ENCODE measurements at places on chromosomes 16 and 17.

DNA sequence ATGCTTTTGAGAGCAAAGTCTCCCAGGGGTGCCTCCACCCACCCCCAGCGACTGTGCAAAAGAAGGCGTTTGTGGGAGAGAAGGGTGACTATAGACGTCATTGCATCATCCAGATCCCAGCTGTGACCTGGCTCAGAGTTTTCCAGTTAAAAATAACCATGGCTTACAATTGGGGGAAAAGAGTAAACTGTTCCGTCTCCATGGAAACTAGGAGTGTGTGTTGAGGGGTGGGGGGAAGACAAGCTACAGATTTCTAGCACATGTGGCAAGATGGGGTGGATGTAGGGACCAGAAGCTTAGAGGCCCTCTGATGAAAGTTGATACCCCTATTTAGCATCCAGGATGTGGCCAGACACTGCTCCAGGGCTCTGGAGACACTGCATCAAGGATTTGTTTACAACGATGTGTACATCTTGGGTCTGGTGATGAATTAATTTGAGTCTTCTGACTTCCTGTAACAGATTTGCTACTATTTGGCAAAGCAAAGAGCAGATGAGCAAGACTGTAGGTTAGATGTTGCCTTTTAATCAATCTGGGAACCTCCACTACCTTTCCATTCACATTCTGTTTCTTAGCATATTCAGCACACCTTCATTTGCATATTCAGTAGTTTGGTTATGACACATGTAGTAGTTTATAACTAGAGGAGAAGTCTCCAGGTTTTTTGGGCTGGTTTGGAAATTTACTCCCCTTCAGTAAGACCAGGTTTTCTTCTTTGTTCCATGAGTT lies 6.2 kb upstream of the DUSP14 start:
- DNase-seq: no peak

- DNase-seq: no peak
Measured at GRCh38 chr17:74691151-74691550, 21.6 kb downstream of the CD300LF start.

- DNase-seq: no peak
Measured at GRCh38 chr16:85563515-85564276, 49.4 kb upstream of the GSE1 start.

DNA sequence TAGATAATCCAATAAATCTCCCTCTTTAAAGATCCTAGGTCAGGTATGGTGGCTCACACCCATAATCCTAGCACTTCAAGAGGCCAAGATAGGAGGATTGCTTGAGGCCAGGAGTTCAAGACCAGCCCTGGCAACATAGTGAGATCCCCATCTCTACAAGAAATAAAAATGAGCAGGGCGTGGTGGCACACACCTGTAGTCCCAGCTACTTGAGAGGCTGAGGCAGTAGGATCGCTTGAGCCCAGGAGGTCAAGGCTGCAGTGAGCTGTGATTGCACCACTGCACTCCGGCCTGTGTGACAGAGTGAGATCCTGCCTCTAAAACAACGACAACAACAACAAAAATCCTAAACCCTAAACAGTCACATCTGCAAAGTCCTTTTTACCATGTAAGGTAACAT lies 2.0 kb upstream of the CCL22 start:
- no peak for DNase-seq

DNA sequence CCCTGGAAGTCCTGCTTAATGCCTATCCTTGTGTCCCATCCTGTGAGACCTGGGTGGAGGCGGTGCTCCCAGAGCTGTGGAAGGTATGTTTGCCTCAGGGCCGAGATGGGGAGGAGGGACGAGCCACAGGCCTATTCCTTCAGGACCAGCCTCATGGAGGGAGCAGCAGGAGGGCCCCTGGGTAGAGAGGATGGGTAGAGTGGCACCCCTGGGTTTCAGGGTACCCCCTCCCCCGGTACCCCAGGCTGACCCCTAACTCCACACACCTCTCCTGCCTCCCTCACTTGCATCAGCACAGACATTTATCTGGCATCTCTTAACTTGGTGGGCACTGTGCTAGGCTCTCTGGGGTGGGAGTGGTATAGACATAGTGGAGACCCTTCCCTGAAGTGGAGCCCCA lies 7.1 kb downstream of the ASB16 start:
- DNase-seq: no peak

GRCh38 chr16:3135126-3135715 lies 392 bp downstream of the ZNF213 start:
- DNase-seq: no peak

- DNase-seq: no peak
Measured at GRCh38 chr16:79276501-79276900, 324.0 kb downstream of the MAF start.

DNA sequence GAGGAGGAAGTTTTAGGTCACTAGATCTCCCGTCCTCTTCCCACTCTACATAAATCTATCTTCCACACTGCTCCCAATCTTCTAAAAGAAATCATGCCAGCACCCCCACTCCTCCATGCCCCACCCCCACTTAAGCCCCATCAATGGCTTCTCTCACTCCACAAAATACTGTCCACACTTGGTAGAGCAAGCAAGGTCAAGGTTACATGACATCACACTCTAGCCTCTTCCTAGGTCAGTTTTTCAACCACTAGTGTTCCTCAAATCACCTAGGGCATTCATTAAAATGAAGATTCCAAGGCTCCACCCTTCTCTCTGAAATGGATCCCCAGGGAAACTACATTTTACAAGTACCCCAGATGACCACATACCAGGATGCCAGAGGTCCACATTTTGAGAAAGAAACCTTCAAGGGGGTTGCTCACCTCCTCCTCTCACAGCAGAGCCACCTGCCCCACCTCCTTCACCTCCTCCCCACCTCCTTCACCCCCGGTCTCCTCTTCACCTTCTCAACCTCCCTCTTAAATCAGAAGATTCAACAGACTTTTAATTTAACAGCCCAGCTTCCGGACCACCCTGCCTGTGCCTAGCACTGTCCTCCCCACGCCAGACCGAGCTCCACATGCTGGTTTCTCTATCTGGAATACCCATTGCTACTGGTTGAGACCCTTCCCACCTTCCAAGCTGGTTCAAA lies 3.2 kb downstream of the AMFR start:
- no peak for DNase-seq

GRCh38 chr17:50257676-50258224 lies 16.5 kb upstream of the TMEM92 start:
- DNase-seq: no peak

DNA sequence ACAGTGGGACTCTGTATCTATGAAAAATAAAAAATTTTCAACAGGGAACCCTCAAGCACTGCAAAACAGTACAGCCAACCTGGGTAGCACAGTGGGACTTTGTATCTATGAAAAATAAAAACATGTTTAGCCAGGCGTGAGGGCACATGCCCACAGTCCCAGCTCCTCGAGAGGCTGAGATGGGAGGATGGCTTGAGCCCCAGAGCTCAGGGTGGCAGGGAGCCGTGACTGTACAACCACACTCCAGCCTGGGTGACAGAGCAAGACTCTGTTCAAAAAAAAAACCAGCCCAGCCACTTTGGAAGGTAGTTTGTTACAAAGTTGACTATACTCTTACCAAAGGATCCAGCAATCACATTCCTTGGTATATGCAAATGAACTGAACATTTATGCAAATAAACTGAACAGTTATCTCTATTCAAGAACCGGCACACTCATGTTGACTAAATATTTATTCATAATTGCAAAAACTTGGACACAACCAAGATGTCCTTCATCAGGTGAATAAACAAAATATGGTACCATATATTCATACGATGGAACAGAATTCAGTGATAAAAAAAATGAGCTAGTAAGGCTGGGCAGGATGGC lies 5.2 kb downstream of the RPH3AL start:
- DNase-seq: no peak

DNA sequence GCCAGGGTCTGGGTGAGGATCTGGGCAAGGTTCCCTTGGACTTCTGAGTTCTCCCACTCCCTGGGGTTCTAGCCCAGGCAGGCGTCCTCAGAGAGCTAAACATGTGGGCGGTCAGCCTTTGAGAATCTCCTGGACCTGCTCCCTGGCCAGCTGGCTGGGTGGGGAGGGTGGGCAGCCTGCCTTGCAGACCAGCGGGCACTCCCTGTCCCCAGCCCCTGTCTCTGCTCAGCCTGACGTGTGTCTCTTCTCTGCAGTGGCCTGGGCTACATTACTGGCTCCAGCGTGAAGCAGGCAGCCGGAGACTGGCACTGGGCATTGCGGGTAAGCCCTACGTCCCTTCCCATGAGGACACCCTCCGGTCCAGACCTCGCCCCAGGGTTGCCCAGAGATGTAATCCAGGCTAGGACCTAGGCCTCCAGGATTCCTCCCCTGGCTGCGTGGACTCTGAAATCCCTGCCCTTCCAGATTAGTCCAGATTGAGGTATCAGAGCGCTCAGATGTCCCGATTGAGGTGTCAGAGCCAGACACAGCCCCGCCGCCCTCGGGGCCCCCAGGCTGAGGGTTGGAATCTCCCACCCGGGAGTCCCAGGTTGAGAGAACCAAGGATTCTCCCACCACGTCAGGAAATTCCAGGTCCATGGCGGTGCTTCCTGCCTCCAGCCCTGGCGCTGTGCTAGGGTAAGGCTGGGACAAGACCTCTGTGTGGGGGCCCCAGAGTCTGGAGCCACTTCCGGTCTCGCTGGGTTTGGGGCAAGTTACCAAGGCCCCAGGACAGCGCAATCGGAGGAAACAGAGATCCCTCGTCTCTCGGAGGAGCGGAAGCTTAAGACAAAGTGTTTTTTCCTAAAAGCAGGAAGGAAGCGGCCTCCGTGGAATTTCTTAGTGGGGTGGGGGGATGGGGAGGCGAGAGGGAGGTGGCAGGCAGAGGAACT lies 24.1 kb downstream of the MYBBP1A start:
- no peak for DNase-seq

GRCh38 chr17:54749157-54749556 lies 151.5 kb upstream of the TOM1L1 start:
- no peak for DNase-seq

GRCh38 chr16:70573451-70574121 lies 50.0 kb downstream of the SF3B3 start:
- DNase-seq: peak; percentile 95

DNA sequence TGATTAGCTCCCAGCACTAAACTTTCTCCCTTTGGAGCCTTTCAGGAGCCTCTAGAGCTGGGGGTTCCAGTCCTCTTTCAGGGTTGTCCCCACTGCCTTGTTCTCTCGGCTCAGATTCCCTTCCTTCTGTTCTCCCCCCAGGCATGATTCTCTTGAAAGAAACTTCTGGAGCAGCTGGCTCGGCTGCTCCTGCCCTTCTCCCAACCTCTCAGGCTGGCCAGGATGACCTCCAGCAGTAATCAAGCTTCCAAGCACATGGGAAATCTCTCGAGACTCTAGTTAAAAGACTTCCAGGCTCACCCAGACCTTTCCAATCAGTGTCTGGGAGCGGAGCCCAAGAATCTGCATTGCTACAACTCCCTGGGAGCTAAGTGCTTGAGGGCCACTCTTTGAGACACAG lies 3.6 kb downstream of the SDK2 start:
- no peak for DNase-seq

DNA sequence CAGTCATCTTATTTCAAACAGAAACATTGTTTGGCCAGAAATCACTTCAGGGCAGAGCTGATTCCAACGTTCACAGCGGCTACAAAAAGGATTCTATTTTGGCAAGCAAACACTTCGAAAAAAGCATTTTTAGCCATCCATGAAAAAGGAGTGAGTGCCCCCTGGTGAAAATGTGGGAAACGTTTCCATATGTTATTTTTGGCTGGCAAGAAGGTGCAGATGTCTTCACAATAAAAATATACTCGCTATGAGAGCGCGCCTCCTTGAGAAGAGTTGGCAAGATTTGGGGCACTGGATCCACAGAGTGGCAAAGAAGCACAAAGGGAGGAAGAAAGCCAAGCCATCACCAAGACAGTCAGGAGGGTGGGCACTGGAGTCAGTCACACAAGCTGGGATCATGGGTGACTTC lies 191.1 kb downstream of the CHD9NB start:
- no peak for DNase-seq

DNA sequence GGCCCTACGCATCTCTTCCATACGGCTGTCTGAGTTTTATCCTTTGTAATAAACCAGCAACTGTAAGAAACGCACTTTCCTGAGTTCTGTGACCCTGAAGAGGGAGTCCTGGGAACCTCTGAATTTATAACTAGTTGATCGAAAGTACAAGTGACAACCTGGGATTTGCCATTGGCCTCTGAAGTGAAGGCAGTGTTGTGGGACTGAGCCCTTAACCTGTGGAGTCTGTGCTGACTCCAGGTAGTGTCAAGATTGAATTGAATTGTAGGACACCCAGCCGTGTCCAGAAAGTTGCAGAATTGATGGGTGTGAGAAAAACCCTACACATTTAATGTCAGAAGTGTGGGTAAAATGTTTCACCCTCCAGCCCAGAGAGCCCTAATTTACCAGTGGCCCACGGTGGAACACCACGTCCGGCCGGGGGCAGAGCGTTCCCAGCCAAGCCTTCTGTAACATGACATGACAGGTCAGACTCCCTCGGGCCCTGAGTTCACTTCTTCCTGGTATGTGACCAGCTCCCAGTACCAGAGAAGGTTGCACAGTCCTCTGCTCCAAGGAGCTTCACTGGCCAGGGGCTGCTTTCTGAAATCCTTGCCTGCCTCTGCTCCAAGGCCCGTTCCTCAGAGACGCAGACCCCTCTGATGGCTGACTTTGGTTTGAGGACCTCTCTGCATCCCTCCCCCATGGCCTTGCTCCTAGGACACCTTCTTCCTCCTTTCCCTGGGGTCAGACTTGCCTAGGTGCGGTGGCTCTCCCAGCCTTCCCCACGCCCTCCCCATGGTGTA lies 1.5 kb downstream of the GAA start:
- no peak for DNase-seq

GRCh38 chr16:69405757-69406156 lies 18.7 kb upstream of the CYB5B start:
- DNase-seq: no peak

- DNase-seq: no peak
Measured at GRCh38 chr16:50299508-50300105, 33.3 kb downstream of the ADCY7 start.

DNA sequence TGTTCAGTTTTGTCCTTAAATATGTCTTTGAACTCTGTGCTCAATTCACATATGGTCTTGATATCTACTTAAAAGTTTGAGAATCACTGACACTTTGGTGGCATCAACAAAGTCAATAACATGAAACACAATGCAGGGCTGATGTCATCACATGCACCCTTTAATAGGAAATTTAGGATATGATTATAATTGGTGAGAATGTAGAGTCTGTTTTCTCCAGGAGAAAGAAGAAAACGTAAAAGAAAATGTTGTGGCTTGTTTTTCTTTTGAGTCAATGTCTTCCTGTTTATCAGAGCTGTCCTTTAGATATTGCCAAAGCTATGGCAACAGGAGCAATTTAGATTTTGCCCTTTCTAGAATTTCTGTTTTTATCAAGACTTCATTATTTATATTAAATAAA lies 396.9 kb downstream of the CDH13 start:
- DNase-seq: no peak

GRCh38 chr17:83111516-83112282 lies 32.3 kb downstream of the METRNL start:
- no peak for DNase-seq

DNA sequence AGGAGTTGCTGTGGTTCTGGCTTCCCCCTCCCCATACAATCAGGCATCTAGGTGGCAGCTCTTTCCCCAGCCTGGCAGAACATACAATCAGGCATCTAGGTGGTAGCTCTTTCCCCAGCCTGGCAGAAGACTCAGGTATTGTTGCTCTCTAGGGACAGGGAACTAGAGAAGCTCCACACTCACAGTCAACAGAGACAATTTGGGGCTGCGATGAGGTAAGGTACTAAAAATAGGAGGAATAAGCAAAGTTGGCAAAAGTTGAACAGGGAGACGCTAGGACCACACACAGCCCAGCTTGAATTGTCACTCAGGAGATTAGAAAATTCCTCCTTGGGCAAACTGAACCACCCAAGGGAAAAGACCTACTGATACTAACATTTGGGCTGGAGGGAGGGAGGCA lies 315.5 kb upstream of the CDH5 start:
- DNase-seq: no peak
